Cortex of kidney (tissue), 1 donor: ENCODE measurements at places on chromosomes 4 and X.

DNA sequence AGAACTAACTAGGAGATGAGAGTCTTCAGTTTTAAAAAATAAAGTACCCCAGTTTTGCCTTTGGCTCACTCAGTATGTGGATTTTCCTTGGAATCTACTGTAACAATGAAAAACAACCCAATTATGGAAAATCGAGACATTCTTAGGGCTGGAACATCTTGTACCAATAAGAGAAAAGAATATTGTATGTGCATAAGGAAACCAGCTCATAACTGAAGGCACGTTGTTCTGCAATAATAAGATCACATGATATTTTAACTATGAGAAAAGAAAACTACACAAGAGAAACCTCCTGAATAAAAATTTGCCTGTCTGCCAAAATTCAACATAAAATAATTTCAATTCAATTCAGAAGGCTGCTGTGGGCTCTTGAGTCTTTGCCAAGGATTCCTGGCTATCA is 261.8 kb upstream of the EDNRA start:
- no peak for DNase-seq

- DNase-seq: no peak
These were observed 153.1 kb upstream of the VCX start for GRCh38 chrX:7689791-7690412.

- no peak for DNase-seq
These were observed 265.7 kb downstream of the CAMK2D start for GRCh38 chr4:113495790-113496189.

DNA sequence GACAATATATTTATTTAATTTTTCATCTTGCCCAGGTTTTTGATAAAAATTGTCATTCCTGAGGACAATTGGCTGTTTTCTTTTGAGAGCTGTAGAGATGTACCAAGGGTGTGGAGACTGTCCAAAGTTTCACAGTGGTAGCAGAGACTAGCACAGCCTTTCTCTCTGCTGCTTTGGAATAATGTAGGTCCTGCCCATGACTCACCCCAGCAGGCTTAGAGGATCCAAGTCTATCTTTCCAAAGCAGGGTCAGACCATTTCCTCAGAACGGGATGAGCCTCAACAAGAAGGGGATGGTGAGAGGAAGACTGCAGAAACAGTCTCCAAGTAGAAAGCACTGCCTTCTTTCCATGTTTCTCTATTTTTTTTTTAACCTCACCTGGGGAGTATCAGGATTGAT is 131.5 kb upstream of the RPL34 start:
- no peak for DNase-seq

GRCh38 chr4:159455675-159456237 is 352.9 kb downstream of the RAPGEF2 start:
- DNase-seq: no peak

- DNase-seq: no peak
These were observed 105.0 kb downstream of the RAB28 start for GRCh38 chr4:13378973-13379759.

- no peak for DNase-seq
These were observed 113.4 kb downstream of the PACRGL start for GRCh38 chr4:20813700-20814099.

DNA sequence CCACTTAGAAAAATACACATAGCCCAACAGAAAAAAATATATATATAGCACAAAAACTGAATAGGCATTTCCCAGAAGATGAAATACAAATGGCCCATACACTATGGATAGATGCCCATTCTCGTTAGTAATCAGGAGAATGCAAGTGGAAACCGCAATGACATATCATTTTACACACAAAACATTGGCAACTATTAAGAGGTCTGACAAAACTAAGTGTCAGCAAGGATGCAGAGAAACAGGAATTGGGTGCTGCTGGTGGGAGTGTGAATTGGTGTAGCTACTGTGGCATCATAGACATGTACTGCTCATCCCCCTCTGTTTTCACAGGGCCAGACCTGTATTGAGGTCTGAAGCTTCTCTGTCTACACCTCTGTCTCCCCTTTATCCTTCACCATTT is 320.0 kb downstream of the IDS start:
- no peak for DNase-seq

GRCh38 chrX:22686138-22686541 is 313.6 kb upstream of the DDX53 start:
- no peak for DNase-seq

GRCh38 chr4:23937173-23937572 is 47.3 kb upstream of the PPARGC1A start:
- no peak for DNase-seq

DNA sequence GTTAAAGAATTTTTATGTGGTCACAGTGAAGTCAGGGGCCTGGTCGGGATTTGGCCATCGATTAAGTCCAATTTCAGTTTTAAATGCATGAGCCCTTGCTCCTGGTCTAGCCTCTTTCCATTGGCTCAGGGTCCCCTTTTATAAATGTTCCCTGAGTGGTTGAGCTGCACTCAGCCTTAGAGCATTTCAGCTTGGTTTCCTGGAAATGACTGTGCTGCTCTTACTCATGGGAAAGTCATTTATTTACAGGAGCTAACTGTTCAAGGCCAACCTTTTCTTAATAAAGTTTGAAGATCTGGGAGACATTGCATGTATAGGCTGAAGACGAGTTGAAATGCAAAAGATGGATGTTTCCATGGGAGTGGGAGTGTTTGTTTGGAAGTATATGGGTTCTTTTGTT is 98.8 kb upstream of the CLNK start:
- no peak for DNase-seq

DNA sequence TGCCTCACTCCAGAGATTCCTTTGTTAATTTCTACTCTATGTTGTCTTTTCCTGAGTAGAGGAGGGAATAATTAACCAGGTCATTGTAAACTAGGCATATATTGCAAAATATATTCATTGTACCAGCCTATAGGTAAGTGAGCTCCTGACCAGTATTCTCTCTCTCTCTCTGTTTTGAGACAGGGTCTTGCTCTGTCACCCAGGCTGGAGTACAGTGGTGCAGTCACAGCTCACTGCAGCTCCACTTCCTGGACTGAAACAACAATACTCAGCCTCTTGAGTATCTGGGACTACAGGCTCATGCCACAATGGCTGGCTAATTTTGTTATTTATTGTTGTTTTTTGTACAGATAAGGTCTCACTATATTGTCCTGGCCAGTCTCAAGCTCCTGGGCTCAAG is 198.3 kb downstream of the ARAP2 start:
- no peak for DNase-seq

DNA sequence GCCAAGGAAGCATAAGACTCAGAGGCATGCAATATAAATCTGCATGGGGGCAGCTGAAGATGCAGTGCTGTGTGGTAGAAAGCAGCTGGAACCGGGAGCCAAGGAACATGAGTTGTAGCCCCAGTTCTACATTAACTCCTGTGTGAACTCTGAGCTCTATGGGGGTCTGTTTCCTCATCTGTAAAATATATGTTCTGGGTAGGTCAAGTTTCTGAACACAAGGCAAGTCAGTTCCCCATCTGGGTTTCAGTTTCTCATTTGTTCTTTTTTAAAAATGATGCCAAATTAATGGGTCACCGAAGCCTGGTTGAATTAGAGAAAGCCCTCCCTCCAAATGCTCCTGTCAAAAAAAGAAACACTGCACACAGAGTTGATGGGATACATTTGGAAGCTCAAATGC is 24.0 kb downstream of the UNC5C start:
- no peak for DNase-seq

DNA sequence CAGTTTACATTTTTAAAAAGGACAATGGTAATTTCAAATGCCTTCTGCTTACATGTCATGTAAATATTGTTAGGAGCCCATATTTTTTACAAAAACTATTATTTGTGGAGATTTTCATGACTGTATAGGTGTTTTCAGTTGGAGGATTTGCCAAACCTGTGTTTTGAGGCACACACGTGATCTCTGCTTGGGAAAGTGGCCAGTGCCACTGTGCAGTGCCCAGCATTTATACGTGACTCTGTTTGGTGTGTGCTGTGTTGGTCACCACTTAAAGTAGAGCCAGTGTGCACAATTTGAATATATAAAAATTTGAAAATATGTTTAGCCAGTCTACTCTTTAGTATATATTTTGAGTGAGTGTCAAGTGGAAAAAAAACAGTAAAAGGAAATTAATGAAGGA is 26.8 kb upstream of the NAP1L5 start:
- DNase-seq: no peak

- no peak for DNase-seq
These were observed at the start of gene HS6ST2 for GRCh38 chrX:132958091-132958703. TSS of gene HS6ST2 (minus strand) at chrX:132958629.

GRCh38 chrX:108313669-108314068 is 124.6 kb downstream of the COL4A6 start:
- DNase-seq: no peak

DNA sequence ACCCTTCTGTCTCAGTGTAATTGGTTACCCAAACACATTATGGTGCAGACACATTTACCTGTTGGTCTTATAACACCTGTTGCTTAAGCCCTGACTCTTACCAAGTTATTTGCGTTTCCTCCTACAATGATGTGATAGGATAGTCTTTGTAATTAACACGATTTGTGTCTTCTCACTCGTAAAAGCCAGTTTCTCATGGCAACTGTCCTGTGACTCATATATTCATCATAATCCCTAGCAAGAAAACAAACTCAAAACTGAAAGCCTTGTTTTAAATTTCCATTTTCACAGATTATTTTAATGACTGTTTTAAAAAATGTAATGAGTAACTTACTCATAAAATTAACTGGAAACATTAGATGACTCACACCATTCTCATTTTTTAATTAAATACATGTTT is 495.2 kb downstream of the NLGN4X start:
- no peak for DNase-seq

- DNase-seq: no peak
These were observed 63.2 kb downstream of the NPY1R start for GRCh38 chr4:163269166-163269565.

- DNase-seq: no peak
These were observed at the start of gene ARHGAP36 for GRCh38 chrX:131058136-131058868. TSS of gene ARHGAP36 (plus strand) at chrX:131058346. CDS start at chrX:131081666, 23,320 bp downstream.
